ELR (cell line): ENCODE measurements at places on chromosomes 3 and 15.

GRCh38 chr3:178567611-178568010 lies 31.4 kb downstream of the KCNMB2 start:
- DNase-seq: no peak

- peak; percentile 15 for DNase-seq
These were observed 699.2 kb downstream of the TUSC7 start for GRCh38 chr3:117408811-117409210.

DNA sequence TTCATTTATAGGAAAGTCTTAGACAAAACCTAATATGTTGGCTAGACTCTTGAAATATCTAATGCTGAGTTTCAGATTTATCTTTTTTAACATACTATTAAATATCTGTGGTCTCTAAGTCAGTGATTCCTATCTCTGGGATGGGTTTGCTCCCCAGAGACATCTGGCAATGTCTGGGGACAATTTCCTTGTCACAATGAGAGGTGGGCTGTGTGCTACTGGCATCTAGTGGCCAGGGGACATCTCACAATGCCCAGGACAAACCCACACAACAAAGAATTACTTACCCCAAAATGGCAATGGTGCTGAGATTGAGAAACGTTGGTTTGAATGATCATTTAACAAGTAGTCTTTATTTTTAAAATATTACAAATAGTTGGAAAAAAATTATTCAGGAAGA lies 602.1 kb downstream of the MAGI1 start:
- DNase-seq: peak; percentile 9

GRCh38 chr3:177770383-177771230 lies 573.3 kb upstream of the TBL1XR1 start:
- DNase-seq: peak; percentile 35

DNA sequence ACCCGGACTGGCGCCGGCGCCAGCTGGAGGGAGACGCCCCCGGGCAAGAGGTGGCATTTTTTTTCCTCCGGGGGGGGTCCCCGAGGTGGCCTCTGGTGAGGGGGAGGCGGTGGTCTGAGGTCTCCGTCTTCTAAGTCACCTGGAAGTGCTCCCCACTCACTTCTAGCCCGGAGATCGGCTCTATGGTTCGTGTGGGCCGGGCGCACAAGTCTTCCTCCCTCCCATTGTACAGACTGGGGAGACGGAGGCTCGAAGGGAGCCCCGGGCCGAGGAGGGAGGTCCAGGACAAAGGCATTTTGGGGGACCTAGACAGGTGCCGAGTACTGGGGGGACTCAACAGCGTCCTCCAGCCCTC lies 4.4 kb downstream of the GATA2 start:
- DNase-seq: peak; percentile 57

- DNase-seq: no peak
These were observed 154.1 kb downstream of the WNT5A start for GRCh38 chr3:55333046-55333445.

- DNase-seq: peak; percentile 61
These were observed 593.9 kb downstream of the PYDC2 start for GRCh38 chr3:192054881-192055280.

GRCh38 chr3:161890147-161890625 lies 393.6 kb downstream of the OTOL1 start:
- DNase-seq: peak; percentile 91

DNA sequence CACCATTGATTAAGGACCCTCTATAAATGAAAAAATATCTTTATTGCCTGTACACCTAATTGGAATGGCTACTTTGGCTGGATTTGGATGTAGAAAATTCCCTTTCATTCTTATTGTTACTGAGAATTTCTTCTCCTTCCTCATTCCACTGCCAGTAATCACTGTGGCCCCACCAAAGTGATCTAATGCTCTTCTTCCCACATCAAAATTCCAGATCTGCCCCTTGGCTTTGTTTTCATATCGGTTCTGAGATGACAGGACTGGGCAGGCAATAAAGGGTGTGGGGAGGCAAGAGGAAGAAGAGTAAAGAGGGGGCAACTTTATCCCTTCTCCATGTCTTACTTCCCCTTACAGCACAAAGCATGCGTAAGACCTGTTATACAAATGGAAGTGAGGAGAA lies 2.1 kb downstream of the ANKUB1 start:
- DNase-seq: peak; percentile 51

DNA sequence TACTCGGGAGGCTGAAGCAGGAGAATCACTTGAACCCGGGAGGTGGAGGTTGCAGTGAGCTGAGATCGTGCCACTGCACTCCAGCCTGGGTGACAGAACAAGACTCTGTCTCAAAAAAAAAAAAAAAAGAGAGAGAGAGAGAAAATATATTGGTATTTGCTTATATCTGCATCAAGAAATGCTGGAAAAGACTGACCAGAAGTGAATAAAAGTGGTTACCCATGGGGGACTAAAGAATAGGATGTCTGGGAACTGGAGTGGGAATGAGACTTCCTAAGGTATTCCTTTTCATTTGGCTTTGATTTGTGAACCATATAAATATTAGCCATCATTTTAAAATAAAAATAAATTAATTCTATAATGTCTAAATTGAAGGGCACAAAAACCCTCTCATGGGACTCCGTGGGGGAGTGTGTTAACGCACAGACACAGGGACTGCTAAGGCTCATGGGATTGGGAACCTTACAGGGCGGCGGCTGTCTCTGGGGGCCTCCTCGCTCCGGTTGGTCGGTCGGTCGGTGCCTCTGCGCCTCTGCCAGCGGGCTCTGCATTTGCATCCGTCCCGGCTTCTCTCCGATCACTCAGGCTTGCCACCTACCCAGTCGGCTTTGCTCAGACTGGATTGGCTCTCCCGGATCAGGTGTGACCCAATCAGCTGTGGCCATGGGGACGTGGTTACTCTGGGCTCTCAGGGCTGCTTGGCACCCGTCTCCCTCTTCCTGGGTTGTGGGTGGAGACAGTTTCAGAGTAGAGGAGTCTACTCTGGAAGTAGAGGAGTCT lies 12.7 kb upstream of the TSPAN3 start:
- no peak for DNase-seq

- peak; percentile 36 for DNase-seq
These were observed 36.9 kb downstream of the DNASE1L3 start for GRCh38 chr3:58173669-58174398.

GRCh38 chr15:27599034-27599433 lies 500.1 kb downstream of the OCA2 start:
- no peak for DNase-seq

GRCh38 chr15:79084308-79084968 lies 6.1 kb downstream of the RASGRF1 start:
- DNase-seq: no peak

- DNase-seq: no peak
These were observed 40.7 kb upstream of the RSL24D1 start for GRCh38 chr15:55237219-55238130.

GRCh38 chr15:64050281-64051092 lies 4.2 kb upstream of the DAPK2 start:
- no peak for DNase-seq

GRCh38 chr3:117939425-117940027 lies 1095.1 kb downstream of the IGSF11 start:
- DNase-seq: no peak

GRCh38 chr3:151201051-151201730 lies 1.8 kb downstream of the GPR171 start:
- no peak for DNase-seq

- DNase-seq: peak; percentile 26
These were observed 33.4 kb upstream of the PLAAT1 start for GRCh38 chr3:193207290-193208273.

DNA sequence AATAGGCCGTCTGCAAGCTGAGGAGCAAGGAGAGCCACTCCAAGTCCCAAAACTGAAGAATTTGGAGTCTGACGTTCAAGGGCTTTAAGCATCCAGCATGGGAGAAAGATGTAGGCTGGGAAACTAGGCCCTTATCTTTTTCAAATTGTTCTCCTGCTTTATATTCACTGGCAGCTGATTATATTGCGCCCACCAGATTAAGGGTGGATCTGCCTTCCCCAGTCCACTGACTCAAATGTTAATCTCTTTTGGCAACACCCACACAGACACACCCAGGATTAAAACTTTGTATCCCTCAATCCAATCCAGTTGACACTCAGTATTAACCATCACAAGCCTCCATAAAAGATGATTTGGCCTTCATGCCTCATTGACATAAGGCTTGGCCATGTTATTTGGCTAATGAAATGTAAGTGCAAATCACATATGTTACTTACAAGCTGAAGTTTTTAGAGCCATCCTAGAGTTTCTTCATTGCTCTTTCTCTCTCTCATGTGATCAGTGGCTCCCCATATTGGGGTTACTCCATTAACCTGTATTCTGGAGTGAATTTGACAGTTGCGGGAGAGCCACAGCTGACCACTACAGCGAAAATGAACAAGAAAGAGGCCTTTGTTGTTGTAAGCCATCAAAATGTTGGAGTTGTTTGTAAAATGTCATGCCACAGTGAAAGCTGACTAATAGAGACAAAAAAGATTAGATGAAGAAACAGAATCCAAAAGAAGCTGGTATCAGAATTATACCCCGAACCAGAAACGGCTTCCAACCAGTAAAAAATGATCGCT lies 61.7 kb downstream of the GBE1 start:
- DNase-seq: no peak

DNA sequence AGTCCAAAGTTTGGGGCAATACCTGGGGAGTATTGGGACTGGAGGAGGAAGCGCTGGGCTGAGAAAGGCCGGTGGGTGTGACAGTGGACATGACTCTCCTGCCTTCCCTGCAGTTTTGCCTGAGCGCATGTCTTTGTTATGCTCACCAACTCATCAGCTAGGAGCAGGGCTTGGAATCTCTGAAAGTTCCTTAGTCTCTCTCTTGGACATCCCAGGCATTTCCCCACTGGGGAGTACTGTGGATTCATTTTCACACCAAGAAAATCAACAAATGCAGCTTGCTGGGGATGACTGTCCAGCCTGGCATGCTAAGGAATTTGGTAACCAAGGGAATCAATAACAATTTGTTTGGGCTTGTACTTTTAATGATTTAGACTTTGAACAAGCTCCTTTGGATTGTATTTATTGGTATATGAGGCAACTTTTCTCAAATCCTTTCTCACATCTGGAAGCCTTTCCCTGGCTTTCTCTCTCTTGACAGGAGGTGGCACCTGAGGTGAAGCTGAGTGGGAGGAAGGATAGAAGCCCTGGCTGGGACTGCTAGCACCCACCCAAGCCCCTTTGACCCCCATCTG lies 48.5 kb upstream of the CHST2 start:
- DNase-seq: peak; percentile 85

DNA sequence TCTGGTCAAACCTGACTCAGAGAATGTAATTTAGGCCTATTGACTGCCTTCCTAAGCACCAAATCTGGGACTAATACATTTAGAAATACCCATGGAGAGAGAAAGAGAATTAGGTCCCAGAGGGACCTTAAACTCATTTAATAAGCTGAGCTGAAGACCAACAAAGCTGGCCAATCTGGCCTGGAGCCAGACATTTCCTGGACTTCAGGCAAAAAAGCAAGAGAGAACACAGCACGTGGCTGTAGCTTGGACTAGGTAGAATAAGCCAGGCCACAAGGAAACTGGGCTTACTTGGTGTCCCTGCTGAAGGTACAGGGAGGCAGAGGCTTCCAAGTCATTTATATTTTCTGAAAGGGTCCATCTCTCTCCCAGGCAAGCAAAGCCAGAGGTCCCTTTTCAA lies 88.1 kb downstream of the RTP4 start:
- no peak for DNase-seq

- no peak for DNase-seq
These were observed 12.0 kb downstream of the TTBK2 start for GRCh38 chr15:42908538-42908937.

DNA sequence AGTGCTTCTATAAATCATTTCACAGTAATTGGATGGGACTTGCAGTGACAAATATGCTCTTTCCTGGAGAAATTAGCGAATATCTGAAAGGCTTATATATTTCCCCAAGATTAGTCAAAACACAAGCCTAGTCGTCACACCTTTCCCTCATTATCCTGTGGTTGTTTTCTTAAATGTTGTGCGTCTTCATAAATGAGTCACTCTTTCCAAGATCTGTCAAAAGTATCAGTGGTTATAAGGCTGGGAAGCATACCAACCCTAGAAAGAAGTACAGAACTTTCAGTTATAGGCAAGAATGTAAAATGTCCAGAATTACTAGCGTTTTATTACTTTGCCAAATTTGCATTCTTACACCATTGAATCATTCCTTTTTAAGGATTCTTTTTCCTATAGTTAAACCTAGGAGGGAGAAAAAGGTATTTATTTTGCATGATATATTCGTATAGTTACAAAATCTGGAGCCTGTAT lies 33.6 kb downstream of the TMEM212 start:
- peak; percentile 83 for DNase-seq

GRCh38 chr3:158140396-158140795 lies 30.5 kb downstream of the RSRC1 start:
- DNase-seq: peak; percentile 26

DNA sequence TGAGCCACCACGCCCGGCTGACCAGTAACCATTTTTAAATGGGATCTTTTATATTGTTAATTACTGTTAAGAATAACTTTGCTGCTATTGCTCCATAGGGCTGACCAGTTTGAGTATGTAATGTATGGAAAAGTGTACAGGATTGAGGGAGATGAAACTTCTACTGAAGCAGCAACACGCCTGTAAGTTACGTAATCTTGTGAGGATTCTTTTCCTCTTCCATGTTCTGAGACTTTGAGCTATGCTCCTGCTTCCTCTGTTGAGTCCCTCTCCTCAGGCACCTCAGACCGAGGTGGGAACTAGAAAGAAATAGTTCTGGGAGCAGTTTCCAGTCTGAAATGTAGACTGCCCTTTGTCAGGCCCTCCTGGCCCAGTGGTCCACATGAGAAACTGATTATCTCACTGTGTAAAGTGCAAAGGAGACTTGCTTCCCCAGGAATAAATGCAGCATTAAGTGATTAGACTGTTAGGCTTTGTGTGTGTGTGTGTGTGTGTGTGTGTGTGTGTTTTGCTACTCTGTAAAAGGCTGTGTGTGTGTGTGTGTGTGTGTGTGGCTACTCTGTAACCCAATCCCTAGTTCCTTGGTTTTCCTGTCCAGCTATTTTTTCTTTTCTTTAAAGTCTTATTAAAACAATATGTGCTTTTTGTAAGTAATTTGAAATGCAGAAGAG lies 5.2 kb downstream of the POLR2H start:
- DNase-seq: no peak

GRCh38 chr3:83457551-83457950 lies 1501.2 kb upstream of the CADM2 start:
- no peak for DNase-seq

- no peak for DNase-seq
These were observed 8.0 kb downstream of the FBLN2 start for GRCh38 chr3:13556917-13557316.

DNA sequence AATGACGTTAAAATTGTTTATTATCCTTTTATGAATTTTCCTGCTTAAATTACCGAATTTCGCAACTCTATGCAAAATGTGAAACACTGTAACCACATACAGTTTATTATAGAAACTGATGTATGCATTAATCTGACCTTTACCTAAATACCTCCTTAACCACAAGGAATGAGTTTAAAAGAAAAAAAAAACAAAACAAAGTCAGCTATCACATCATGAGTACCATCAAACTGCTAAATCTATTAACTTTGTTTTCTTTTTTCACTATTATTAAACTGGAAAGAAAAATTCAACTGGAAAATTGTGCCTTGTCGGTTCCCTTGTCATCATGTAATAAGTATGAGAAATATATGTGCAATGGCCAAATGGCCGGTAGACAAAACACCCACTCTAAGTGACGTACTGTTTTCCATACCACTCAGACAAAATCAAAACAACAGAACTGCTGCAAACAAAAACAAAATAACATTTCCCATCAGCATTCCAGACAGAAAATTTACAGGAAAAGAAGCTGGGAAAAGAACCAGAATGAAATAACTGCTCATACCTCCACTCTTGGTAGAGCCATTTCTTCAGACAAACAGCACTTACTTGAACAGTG lies 415.3 kb downstream of the FOXP1 start:
- peak; percentile 43 for DNase-seq
